ENCODE measurements at places on chromosomes 3 and 15.

DNA sequence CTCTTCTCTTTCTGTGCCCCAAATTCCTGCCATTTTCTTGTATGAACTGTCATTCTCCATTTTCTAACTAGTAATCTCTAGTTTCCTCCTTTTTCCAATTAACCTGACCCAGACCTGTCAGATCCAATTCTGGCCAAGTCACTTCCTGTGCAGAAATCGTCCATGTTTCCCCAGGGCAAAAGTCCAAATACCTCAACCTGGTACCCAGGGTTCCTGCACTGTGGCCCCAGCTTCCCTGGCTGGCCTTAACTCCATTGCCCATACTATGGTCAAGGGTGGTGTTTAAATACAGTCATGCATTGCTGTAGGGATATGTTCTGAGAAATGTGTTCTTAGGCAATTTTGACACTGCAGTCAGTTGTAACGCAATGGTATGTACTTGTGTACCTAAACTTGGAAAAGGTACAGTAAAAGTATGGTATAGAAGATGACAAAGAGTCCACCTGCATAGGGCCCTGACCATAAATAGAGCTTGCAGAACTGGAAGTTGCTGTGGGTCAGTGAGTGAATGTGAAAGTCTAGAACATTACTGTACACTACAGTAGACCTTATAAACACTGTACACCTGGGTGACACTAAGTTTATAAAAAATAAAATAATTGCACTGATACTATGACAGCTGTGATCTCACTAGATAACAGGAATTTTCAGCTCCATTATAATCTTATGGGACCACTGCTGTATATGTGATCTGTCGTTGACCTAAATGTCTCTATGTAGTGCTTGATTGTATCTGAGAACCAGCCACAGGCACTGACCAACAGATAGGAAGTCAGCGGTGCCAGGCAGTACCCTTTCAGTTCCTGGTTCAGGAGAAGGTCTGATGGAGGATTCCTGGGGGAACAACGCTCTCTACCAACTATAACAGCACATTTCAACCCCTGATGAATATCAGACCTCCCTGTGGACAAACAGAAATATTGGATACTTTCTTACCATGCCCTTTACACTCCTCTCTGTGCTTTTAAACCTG is 336.1 kb upstream of the PROK2 start:
- no peak for DNase-seq

GRCh38 chr3:82475306-82475705 is 713.9 kb upstream of the GBE1 start:
- DNase-seq = no peak

DNA sequence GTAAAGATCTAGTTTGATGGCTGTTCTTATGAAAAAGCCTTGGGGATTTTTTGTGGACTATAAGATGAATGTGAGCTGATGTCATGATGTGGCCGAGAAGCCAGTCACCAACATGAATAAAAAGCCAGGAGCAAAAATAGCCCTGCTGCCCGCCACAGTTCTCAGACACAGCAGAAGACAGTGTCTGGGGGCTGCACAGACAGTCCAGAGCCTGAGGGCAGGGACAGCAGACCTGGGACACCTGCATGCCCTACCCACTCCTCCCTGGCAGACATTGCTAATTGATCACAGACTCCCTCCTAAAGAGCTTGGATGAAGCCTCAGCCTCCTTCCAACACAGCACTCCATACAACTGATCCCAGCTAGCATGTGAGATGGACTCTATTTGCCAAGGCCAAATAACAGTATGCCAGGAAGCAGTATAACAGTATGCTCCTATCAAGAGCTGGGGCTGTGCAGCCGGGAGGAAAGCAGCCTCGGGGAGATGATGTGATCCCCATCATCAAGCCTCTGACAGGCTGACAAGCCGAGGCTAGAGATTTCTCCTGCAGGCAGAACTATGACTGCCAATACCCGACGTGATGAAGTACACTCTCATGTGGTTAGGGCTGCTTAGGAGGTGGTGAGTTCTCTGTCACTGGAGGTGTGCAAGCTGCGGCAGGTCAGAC is 105.4 kb upstream of the RPL32 start:
- DNase-seq = no peak

GRCh38 chr3:180265551-180265950 is 228.8 kb upstream of the PEX5L start:
- DNase-seq = no peak

DNA sequence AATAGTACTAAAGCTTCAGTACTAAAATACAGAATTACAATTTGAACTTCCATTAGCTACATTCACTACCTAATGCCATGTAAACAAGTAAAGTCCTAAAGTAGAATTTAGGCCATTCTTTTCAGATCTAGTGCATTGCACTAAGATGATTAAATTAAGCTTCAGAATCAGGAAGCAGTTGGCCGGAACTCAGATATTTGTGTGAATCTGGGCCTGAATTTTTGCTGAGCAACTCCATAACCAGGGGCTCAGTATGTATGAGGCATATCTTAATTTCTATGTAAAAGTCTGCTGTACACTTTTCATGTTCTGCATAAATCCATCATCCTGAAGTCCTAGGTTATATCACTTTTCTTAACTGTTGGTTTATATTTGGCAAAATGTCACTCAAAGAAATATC is 246.4 kb downstream of the RBMS3 start:
- DNase-seq = no peak

- DNase-seq = no peak
Observed at GRCh38 chr3:160112481-160112880, 112.7 kb upstream of the C3orf80 start.

- no peak for DNase-seq
Observed at GRCh38 chr3:140466535-140466934, 211.3 kb upstream of the TRIM42 start.

- no peak for DNase-seq
Observed at GRCh38 chr3:118938183-118938961, 96.3 kb downstream of the IGSF11 start.

- no peak for DNase-seq
Observed at GRCh38 chr3:165194511-165195240, 1.5 kb downstream of the SLITRK3 start.

DNA sequence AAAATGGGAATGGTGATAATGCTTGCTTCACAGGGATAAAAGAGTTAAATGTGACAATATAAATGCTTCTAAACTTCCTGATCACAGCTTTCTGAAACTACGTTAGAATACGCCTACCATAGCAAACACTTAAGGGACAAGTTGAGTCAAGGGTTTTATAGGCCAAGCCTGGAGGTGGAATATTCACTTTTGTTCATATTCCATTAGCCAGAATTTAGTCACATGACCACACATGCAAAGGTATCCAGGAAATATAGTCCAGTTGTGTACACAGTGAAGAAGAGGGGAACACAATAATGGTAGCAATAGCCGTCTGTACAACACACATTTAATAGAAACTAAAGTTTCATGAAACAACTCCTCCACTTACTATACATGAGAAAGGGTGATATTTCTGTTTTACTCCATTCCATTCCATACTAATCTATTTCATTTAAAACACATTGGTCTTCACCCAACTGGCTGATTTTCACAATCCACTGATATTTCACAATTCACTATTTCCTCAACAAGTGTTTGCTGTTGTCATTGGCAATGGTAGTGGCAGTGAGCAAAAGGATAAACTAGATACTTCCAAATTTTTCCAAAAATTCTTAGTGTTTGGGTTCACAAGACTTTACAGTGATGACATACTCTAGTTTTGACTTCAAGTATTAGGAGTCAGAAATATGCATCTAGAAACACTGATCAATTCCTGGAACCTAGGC is 270.9 kb downstream of the ERC2 start:
- DNase-seq = no peak

GRCh38 chr3:52076896-52077780 is 20.8 kb upstream of the DUSP7 start:
- no peak for DNase-seq

- no peak for DNase-seq
Observed at GRCh38 chr3:67093305-67093704, 95.2 kb downstream of the KBTBD8 start.

DNA sequence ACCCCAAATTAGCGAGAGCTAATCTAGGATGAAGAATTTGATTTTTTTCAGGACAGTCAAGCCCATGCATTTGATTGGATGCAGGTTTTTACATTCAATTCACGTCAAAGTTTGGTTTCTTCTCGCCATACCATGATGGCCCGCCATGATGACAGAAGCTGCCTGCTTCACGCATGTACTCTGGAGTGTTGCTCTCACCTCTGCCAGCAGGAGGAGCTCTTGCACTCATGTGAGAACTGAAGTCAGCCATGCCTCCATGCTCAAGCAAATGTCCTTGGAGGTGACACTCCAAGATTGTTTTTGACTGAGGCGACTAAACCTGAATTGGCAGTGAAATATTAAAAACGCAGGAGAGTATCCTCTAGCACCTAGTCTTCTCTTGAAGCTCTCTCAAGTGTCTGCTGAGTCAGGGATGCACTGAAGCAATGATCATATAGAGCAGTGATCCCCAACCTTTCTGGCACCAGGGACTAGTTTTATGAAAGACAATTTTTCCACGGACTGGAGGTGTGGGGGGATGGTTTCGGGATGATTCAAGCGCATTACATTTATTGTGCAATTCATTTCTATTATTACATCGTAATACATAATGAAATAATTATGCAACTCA is 120.9 kb downstream of the SAMMSON start:
- DNase-seq = no peak

- DNase-seq = no peak
Observed at GRCh38 chr15:51757450-51757849, 6.1 kb downstream of the TMOD2 start.

DNA sequence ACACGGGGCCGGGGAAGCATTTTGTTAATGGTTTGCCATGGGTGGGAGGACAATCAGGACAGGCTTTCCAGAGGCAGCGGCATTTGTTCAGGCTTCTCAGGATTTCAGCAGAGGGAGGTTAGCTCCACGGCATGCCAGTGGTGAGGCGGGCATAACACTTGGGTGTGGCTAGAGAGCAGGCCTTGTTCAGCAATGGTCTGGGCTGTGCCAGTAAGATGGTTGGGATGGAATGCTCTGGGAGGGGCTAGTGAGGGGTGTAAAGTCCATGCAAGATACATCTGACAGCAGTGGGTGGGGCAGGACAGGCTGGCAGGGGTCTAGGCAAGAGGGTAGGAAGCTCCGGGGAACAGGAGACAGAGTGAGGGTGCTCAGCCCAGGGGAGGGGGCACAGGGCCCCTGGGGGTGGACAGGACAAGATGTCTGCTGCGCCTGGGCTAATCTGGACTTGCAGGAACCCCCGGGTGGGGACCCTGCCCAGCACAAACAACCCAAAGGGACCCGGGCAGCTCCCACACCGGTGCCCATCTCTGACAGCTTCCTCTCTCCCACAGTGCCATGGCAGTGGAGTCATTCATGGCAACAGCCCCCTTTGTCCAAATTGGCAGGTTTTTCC is 8.4 kb downstream of the TMEM43 start:
- no peak for DNase-seq

GRCh38 chr15:101135532-101136166 is 116.2 kb downstream of the CHSY1 start:
- no peak for DNase-seq

DNA sequence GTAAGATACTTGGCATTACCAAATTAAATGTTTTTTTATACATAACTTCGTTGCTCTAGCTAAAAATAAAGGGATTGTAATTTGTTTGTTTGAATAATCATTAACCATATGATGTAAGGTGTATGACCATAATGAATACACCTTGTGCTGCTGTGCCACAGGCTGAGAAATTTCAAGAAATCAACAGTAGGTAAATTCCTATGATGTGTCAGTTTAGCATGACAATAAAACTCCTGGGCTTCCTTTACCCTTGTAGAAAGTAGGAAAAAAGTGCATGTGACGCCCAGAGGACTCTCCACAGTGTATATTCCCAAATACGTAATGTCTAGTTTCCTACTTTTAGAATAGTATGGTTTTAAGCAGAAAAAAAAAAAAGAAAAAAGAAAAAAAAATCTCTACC is 208.1 kb downstream of the SATB1 start:
- DNase-seq = no peak

- DNase-seq = no peak
Observed at GRCh38 chr3:160544844-160545503, 20.4 kb downstream of the KPNA4 start.

- DNase-seq = no peak
Observed at GRCh38 chr3:98612996-98613517, 19.6 kb upstream of the CPOX start.

DNA sequence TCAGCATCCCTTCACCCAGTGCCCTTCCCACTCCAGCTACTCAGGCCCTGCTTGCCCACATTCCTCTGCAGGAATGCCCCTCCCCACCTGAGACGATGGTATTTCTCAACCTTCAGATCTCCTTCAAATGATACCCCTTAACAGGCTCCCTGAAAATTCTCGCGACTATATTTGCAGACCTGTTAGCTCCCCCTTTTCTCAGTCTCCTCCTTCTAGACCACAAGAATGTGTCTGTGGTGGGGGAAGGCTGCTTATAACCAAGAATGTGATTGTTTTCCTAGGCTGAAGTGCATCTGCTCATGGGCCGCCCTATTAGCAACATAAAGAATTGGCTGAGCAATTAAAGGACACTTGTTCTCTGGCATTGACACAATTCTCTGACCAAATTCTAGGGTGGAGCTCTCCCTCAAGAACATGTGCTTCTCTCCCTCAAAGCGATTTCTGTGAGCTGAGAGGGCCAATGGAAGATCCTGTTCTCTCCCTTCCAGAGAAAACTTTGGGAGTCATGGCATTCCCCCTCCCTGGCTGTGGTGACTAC is 19.1 kb upstream of the LIMD1 start:
- DNase-seq = no peak

DNA sequence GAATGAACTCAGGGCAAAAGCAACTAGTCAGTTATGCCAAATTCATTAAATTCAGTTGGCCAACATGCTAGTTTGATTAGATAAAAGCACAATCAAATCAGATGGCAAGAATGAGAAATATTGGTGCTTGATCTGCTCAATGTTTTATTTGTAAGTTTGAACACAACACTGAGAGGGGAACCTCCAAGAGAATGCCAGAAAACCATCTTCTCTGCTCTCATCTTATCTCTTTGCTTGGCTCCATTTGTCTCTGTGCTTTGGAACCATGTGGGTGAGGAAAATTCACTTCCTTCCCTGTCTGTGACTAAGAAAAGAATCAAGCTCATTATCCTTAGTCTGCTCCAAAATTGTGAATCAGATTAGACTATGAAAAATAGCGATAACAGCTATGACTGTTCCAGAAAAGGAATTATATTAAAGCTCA is 43.6 kb upstream of the DCBLD2 start:
- no peak for DNase-seq

DNA sequence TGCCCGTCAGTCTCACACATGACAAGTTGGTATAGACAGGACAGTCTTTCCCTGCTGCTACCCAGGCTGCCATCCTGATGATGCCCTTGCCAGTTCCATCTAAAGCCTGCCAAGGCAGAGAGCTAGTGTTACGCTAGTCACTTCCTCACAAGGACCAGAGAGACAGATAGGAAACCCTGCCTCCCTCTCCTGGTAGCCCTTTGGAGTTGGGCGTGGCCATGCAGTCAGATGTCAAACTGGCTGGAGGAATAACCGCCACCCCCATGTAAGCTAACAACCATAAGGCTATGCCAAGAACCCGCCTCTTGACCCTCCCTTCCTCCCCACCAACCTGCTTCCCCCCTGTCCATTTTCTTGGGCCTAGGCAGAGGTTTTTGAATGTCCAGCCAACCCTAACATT is 2.8 kb downstream of the TMEM115 start:
- DNase-seq = no peak

GRCh38 chr15:77774350-77774749 is 141.6 kb upstream of the LINGO1 start:
- no peak for DNase-seq
